ENCODE measurements at places on chromosomes 11 and 22.

GRCh38 chr11:101448881-101449442 lies 134.8 kb downstream of the TRPC6 start:
- DNase-seq = no peak

GRCh38 chr11:87879118-87879517 lies 296.1 kb downstream of the RAB38 start:
- no peak for DNase-seq

GRCh38 chr22:44373234-44373633 lies 60.5 kb upstream of the SHISAL1 start:
- DNase-seq = no peak

DNA sequence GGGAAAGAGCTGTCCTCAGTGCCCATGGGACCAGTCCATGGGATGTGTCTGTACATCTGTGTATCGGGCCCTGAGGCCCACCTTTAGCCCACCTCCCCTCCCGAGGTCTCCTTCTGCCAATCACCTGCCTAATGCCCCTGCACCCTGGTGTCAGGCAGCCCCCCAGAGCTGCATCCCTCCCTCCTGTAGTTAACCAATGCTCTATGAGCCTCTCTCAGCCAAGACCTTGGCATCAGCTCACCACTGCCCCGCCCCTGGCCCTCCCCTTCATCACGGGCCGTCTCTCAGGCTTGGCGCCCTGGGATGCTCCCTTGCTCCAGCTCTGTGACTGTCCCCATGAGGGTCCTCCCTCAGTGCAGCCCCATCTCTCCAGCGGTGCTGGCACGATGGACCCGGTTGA lies 18.5 kb downstream of the MGAT3 start:
- no peak for DNase-seq

DNA sequence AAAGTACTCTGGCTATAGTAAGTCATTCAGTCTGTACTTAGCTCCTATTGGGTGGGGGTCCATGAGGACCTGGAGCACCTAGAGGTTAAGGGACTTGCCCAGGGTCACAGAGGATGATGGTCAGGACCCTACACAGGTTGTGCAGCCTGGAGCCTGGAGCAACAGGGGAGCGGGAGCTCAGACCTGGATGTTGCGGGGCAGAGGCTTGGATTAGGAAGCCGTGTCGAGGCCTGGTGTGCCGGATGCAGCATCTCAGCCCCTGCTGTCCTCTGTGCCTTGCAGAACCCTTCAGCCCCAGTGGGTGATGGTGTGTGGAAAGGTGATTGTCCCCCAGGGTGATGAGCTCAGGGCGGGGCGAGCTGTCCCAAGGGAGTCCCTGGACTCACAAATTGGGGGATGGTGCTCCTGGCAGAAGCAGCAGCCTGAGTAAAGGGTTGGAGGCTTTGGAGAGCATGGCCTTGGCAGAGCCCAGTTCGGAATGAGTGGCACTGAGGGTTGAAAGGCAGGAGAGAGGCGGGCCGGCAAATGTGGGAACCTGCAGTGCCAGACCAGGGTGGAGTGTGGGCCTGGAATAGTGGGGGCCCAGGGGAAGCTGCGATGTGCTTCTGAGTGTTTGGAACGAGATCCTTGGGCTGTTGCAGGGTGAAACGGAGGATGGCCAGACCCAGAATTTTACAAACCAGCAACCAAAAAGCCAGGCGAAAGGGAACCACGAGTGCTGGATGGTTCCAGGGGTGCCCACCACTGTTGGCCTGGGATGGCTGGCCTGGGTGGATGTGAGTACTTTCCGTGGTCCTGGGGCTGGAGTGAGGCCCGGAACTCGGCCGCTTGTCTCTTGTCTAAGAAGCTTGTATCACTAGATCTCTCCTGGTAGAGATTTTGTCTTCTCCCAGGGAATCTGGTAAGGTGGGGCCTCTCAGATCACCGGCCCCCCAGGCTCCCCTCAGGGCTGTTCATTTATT lies 2.9 kb downstream of the TPCN2 start:
- DNase-seq = no peak

DNA sequence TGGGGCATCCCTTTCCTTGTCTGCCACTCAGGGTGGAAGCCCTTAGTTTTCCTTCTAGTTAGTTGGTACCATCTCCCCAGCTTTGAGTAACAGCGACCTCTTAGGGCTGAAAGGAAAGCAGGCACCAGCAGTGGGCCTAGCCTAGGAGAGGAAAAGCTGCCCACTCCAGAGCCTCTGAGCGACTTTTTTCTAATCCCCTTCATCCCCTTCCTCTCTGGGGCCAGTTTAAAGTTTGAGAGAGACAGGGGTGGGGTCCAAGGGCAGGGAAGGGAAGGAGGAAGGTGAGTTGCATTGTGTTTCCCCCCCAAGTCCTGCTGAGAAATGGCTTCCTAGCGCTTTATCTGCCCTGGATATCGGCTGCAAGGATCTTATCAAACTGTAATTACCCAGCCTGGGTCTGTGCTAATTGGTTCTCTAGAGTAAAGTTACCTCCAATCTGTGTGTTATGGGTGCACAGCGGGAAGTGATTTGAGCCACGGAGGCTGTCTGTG lies 573.9 kb upstream of the CADM1 start:
- DNase-seq = no peak

GRCh38 chr22:28728002-28728401 lies 13.6 kb downstream of the CHEK2 start:
- no peak for DNase-seq

DNA sequence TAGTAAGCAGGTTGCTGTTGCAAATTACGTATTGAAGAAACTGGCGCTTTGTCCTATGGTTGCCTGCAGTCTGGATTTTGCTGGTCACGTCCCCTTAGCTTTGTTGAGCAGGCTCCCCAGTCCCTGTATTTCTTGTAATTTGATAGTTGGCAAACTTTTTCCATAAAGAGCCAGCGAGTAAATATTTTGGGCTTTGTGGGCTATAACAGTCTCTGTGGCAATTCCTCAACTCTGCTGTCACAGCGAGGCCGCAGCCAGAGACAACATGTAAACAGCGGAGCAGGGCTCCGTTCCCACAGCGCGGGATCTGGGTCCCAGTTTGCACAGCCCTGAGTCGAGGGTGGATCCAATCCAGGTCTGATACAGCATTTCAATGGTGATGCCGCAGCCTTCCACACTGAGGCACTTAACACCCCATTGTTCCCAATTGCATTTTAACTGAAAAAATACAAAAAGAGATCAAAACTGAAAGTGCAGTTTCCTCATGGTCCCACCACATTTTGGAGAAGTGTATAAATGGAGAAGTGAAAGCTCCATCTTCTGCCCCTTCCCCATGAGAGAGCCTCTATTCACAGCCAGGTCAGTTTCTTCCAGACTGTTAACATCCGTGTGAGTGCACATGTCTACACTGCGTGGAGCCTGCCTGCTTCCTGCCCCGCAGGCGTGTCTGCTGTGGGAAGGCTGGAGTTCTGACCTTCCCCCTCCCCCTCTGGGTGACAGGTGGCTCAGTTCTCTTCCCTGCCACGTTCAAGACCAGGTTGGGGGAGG lies 89.1 kb downstream of the RPS6KA4 start:
- no peak for DNase-seq

DNA sequence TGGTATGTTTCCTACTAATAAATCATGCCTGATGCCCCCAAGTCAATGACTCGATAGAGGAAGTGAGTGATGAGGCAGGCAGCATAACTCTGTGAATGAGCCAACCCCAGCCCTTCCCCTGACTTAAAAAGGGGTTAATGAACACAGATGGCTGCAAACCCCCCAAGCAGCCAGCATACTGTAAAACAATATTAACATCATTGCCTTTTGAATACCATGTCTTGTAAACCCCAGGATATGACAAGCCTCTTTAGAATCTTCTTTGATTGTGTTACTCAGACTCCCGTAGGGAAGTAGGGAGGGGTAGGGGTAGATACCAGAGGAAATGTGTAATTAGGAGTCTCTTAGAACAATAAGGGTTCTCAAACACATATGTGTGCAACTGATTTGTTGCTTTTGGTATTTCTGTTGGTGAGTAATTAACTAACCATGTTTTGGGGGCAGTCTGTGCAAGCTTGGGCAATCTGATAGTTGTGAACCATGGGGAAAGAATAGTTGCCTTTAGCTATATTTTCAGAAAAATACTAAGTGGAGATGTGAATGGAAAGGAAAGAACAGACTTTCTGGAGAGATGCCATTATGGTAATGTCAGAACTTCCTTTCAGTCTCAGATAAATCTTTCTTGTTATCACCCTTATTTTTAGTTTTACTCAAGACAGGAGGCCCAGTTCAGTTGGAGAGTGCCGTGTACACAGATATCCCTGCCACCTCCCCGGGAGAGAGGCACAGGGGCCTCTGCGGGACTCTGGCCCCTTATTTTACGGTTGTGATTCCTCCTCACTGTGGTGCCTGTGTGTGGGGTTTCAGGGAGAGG lies 701.8 kb downstream of the NTM start:
- DNase-seq = no peak

- no peak for DNase-seq
Observed at GRCh38 chr11:12064954-12065280, 45.5 kb upstream of the MICAL2 start.
